ENCODE measurements at places on chromosomes 2 and 18.

GRCh38 chr2:86225581-86225980 lies 26.3 kb downstream of the MRPL35 start:
- DNase-seq: no peak

- no peak for DNase-seq
These were observed 9.0 kb downstream of the TNFRSF11A start for GRCh38 chr18:62334120-62334519.

DNA sequence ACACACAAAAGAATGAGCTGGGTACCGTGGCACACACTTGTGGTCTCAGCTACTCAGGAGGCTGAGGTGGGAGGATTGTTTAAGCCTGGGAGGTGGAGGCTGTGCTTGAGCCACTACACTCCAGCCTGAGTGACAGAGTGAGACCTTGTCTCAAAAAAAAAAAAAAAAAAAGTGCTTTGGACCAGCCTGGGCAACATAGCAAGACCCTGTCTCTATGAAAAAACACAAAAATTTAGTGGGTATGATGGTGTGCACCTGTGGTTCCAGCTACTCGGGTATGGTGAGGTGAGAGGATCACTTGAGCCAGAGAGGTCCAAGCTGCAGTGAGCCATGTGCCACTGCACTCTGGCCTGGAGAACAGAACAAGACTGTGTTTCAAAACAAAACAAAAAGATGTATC lies 10.4 kb downstream of the ZNF512 start:
- DNase-seq: no peak

DNA sequence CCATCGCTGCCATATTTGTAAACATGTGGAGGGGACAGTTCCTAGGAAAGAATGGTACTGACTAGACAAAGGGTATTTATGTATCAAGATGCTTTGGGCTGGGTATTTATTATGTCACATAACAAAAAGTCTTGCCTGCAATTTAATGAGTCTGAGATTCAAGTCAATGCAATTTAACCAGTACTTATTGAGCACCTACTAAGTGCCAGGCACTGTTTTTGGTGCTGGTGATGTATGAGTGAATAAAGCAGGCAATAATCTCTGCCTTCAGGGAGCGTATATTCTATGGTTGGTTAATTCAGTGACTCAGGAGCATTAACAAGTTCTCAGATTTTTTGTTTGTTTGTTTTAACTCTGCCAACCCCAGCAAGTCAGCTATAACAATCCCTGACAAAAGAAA lies 24.6 kb upstream of the ACVR1 start:
- DNase-seq: no peak

DNA sequence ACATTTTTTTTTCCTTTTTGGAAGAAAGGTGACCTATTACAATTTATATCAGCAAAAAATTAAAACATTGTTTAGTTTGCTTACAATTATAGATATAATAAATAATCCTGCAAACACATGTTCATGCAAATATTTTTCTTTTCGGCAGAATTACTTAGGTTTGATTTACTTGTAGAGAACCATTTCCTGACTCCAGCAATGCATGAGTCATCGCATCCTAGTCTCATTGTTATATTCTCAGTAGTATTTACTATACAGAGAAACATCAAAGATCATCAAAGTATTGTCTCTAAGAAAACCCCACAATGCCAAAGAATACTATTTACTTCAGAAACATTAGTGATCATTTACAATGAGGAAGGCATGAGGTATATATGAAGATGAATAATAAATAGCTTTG lies 40.4 kb upstream of the MTIF2 start:
- no peak for DNase-seq

GRCh38 chr2:73260338-73260984 lies 23.8 kb downstream of the FBXO41 start:
- DNase-seq: peak; percentile 49

DNA sequence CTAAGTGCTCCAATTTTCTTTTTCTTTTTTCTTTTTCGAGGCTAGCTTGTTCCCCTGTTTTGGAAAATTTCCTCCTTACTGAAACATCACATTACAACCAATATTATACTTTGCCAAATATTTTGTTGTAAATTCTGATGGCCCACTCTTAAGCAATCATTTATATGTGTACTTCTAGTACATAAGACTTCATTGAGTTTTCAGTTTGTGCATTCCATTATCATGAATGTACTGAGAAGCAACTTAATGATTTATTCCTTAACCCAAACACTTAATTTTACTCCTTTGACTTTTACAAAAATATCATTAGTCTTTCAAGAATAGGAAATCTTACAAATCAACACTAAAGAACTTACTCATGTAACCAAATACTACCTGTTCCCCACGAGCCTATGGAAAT lies 242.4 kb downstream of the ARHGAP15 start:
- DNase-seq: no peak

GRCh38 chr2:50529600-50530218 lies 502.2 kb downstream of the NRXN1 start:
- DNase-seq: peak; percentile 55

Data from T47D (cell line).